ENCODE measurements at places on chromosomes 11 and 22. TPM values are rescaled to one million over a fixed set of nuclear protein-coding genes. Genes with fewer than 3 reads are reported as not detected.
A peak's percentile ranks its signal among the peaks of the same experiment; 100 is the strongest.

The RAB38 gene
- not detected for total RNA-seq

The TUBA8 gene
- 128 TPM for total RNA-seq

The C11orf98 gene
- 50.9 TPM for total RNA-seq

DNA sequence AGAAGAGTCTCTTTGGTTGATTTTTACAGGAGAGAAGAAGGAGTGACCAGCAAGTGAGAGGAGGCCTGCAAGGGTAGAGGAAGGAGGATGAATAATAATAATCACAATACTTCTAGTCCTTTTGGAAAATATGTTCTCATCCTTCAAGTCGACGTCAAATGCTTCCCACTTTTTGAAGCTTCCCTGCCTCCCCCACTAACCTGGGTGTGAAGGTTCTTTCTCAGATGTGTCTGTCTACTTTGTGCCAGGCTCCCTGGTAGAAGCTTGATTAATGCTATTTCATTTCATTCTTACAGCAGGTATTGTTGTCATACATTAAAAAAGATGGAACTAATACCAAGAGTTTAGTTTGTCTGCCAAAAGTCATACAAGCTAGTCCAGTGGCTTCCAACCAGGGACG, 17.1 kb downstream of the TENM4 start:
- DNase-seq, result no peak

DNA sequence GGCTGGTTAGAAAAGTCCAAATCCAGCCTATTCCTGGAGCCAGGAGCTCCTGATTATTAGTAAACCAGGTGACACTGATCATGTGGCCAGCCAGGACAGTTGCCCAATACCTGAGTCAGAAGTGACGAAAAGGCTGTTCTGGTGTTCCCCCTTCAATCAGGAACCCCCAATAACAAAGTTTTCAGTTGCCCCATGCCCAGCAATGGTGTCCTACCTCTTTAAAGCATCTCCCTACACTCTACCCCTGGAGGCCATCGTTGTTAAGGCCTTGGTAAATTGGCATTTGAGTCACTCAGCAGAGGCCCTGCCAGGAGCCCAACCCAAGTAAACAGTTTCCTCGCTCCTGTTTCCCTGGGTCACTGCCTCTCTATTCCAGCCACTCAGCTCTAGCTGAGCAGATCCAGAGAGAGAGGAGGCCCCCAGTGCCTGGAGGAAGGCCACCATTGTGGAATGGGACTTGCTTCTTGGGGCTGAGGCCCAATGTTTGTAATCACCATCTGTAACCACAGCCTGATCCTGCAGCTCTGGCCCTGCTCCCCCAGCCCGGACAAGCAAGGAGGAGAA, 25.0 kb downstream of the ARHGAP1 start:
- DNase-seq, result peak; percentile 69

- no peak for DNase-seq
Observed at GRCh38 chr22:30276039-30276438, 9.4 kb upstream of the OSM start.

DNA sequence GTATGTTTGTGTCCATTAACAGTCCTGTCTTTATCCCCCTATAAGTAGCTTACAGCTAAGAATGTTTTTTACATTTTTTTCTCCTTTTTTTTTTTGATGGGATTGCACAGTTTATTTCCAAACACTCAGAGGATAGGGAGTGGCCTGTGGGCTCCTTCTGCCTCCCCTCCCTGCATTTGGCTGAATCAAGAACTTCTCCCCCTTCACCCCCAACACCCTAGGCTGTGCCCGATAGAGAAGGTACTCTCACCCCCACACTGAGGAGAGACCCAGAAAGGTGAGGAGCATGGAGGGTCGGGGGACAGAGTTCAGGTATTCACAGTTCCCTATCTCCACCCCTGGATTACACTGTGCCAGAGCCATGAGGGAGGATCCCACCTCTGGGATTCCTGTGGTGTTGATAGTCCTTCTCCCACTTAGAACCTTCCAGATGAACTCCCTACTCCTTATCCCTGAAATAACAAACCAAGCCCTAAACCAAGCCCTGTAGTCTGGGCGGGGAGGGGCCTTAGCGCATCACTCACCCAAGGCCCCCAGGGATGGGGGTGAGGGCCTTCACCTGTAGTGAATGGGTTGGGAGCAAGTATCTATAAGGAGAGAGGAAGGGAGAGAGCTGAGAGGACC, 97.1 kb downstream of the ADAMTS15 start:
- DNase-seq, result no peak

GRCh38 chr11:59480359-59480758, 7.2 kb downstream of the OR4D10 start:
- no peak for DNase-seq

DNA sequence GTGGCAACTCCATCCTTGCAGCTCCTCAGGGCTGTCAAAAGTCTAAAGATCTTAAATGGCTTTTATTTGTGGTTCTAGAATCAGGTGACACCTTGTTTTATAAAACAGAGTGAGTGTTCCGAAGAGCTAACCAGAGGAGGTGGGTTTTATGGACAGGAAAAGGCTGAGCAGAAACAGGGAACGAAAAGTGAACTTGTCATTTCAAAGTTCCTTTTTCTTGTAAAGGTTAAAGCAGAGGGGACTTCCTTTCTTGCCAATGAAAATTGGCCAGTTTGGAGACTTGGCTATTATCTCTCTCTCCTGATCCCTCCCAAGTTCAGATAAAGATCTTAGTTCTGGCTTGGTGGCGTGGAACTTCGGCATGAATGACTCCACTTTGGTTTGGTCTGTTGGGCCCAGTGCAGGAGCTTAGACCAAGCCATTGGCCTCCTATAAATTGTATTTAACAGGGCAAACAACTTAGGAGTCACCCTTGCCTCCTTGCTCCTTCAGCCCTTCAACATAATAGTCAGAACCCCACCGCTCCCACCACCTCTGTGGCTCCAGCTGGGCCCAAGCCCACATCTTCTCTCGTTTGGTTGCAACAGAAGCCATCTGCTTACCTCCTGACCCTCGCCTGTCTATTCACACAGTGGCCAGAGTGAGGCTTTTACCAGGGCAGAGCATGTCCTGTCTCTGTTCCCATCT, 102.4 kb upstream of the THY1 start:
- no peak for DNase-seq

- DNase-seq, result no peak
Observed at GRCh38 chr11:80587906-80588305, 1147.1 kb upstream of the TENM4 start.
